ENCODE measurements at places on chromosomes 4 and X.

DNA sequence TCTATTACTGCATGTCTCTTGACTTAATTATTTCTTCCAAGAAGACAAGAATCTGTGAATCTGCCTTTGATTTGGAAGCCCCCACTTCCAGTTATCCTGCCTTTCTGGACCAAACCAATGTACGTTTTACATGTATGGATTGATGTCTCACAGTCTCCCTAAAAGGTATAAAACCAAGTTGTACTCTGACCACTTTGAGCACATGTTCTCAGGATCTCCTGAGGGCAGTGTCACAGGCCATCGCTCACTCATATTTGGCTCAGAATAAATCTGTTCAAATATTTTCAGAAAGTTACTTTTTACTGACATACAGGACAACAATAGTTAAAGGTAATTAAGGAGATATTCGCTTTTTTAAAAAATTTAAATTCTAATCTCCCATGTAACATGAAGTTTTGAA lies 188.6 kb upstream of the CPXCR1 start:
- no peak for DNase-seq

DNA sequence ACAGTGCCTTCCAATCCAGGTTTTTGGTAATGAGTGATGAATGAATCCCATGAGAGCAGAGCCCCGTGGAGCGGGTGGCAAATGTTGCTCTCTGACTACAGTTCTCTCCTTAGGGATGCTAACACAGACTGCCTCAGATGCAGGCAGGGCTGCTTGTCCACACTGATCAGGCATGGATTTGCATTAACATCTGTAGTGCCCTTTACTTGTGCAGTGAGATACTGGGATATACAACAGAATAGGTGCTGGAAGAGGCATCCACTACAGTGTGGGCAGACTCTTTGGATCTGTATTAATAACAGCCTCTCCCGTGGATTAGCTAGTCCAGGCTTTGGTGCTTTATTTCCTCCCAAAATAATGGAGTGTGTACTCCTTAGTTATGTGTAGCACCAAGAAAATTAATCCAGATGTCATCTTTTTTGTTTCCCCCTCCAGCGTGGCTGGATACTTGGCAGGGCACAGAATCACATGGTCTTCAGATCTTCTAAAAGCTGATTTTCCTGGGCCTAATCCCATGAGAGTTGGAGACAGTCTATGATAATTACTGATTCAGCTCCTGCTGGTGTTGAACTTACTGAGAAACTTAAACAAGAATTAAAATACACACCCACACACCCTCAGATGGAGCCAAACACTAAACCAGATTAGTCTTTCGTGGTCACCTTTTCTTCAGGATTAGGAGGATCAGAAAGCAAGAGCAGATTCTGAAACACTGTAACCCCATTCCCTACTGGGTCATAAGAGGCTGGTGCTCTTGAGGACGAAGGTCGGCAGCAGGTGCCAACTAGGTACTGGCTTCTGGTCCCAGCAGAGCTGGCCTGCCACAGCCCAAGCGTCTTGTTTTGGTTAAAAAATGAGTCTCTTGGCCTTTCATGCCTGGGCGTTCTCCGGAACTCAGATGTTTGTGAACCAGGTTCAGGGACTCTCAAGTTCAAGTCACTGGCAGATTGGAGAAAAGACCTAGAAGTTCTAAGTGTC lies 23.1 kb upstream of the NAP1L5 start:
- no peak for DNase-seq

DNA sequence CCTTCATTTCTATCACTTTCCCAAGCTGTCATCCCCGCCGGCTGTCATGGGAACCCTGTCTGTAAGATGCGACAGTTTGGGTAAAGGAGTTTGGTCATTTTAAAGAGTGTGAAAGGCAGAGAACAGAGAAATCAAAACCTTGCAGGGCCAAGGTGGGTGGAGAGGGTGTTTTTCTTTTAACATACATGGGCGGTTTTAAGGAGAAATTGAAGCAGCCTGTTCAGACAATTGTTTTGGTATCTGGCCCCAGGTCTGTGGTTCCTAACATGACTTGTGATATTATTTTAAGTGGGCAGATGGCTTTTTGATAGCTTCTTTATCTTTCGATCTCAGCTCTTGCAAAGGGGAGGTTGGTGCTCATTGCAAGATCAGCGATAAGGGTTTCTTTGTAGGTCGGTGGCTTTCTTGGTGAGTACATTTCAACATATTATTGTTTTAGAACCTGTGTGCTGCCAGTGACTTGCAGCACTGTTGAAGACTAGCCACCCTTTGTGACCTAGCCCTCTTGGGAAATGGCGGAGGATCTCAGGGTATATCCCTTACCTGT lies 3.7 kb downstream of the PPP1R3F start:
- no peak for DNase-seq

DNA sequence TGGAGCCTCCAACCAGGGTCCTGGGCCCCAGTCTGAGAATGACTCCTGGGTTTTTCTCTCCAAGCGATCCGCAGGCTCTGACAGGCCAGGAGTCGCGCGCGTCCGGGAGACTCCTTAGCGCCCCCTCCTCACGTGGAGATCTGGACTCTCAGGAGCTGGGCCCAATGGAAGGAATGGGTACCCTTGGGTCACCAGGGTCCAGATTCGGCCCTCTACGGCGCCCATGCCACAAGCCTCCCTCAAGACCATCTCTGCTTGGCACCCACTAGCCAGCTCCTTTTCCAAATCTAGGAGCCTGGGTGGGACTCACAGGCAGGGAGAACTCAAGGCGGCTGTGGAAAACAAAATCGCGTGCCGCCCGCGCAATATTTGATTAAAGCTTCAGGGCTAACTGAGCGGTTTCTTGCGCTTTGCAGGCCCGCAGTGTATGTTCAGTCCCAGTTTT lies 7.1 kb downstream of the HAND2 start:
- no peak for DNase-seq

GRCh38 chrX:52979993-52980392 lies 21.7 kb upstream of the FAM156A start:
- no peak for DNase-seq

GRCh38 chrX:10074241-10074941 lies 82.4 kb upstream of the CLCN4 start:
- DNase-seq = no peak

DNA sequence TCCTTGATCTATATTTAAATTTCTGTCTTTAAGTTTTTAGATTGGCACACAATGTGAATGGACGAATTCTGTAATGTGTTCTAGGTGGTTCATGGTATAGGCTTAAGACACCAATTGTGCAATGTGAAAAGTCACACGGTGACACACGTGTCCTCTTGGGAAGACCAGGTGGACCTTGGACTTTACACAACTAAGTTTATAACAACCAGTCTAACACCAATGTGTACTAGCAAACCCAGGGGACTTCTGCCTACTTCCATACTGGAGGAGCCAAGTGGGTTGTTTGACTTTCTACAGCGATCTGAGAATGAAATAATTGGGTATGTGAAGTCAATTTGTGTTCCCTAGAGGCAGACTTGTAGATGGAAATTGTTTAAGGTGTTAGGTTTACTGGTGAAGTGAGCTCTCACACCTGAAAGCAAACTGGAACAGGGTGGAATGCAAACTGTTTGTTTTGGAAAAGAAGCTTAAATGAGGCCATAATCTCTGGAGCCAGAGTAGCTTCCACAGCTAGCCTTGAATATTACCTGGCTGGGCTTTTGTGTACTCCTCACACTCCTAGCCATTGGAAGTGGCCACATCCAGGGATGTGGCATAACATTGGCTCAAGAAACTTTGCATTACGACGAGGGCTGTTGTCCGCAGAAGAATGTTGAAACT lies 45.9 kb upstream of the WDR1 start:
- no peak for DNase-seq

- DNase-seq = no peak
Observed at GRCh38 chr4:68148800-68149685, 19.4 kb upstream of the TMPRSS11F start.

DNA sequence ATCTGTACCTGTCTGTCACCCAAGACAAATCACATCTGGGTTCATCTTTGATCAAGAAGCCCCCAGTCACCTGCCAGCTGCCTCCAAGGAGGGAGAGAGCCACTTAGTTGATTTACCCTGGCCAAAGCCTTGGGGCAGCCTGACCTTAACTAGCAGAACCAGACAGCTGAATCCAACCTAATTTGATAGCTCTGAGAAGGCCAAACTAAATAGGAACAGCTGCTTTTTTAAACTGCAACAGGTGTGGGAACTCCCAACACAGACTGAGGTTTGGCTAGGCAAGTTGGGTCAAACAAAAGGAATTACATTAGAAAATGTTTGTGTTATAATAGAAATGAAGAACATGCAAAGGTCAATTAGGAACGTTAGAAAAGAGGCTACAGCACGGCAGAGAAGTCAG lies 375.7 kb downstream of the NLGN4X start:
- DNase-seq = no peak

GRCh38 chr4:52824603-52825459 lies 37.3 kb upstream of the RASL11B start:
- DNase-seq = no peak

GRCh38 chr4:68995292-68995691 lies 43.7 kb upstream of the UGT2A3 start:
- no peak for DNase-seq

GRCh38 chrX:54926978-54927377 lies 6.4 kb downstream of the TRO start:
- no peak for DNase-seq

DNA sequence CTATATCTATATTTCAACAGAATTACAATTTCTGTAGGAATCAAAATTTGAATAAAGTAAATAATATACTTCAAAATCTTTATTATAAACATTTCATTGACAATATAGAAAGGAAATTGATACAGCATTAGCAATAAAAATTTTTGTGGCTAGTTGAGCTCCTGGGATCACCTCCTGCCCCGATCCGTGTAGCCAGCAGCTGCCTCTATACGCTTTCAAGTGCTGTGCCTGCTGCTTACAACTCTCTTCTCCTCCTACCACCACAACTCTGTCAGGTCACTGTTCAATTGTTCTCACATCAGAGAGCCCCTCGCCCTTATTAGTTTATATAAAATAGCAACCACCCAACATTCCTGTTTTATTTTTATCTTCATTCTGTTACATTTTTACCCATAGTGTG lies 27.6 kb downstream of the INPP4B start:
- DNase-seq = no peak
